Memory B cell (primary cell): ENCODE measurements at places on chromosomes 7 and 10.

- no peak for DNase-seq
Observed at GRCh38 chr10:19194866-19195265, 146.3 kb downstream of the MALRD1 start.

GRCh38 chr10:14798636-14799035 lies 23.9 kb upstream of the FAM107B start:
- no peak for DNase-seq

GRCh38 chr10:132488231-132488821 lies 49.3 kb upstream of the INPP5A start:
- no peak for DNase-seq

- DNase-seq, result no peak
Observed at GRCh38 chr7:89584896-89585295, 569.4 kb upstream of the STEAP1 start.

DNA sequence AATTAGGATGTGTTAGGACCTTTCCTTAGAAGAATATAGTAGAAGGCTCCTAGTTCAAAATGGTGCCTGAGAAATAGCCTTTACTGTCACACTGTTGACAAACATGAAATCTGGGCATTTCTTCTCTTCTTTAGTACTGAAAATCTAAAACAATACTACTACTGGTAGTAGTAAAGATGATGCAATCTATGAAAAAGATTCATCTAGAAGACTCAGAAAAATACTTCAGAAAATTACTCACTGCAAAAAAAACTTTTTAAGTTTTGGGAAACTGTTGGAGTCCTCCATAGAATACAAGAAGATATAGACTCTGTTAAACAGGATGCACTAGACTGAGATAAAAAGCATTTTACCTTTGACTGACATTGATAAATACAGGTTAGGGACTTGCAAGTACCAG lies 67.1 kb downstream of the NRF1 start:
- no peak for DNase-seq

DNA sequence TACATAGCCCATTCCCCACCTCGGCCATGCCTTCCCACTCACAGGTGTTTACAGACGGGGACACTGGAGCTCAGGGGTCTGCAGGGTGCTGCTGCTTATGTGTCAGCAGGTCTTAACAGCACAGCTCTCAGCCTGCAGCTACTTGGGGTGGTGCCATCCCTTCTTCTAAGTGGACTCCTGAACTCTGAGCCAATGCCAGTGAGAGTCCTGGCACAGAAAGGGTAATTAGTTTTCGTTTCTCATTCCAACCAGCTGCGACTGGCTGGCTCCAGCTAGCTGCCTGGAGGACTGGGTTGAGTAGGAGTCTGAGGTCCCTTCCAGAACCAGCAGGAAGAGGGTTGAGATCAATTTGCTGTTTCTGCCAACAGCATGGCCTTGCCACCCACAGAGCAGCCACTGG lies 88.3 kb upstream of the AGK start:
- DNase-seq, result no peak

GRCh38 chr10:113099431-113100183 lies 149.6 kb downstream of the TCF7L2 start:
- no peak for DNase-seq

- no peak for DNase-seq
Observed at GRCh38 chr10:35412003-35412723, 75.9 kb downstream of the CCNY start.

- no peak for DNase-seq
Observed at GRCh38 chr7:126791306-126791705, 461.4 kb downstream of the GRM8 start.

- DNase-seq, result no peak
Observed at GRCh38 chr7:85716353-85716752, 529.5 kb upstream of the SEMA3D start.

GRCh38 chr7:144410441-144410840 lies 6.9 kb upstream of the NOBOX start:
- DNase-seq, result no peak

GRCh38 chr10:60803865-60804264 lies 25.6 kb downstream of the CDK1 start:
- no peak for DNase-seq

- no peak for DNase-seq
Observed at GRCh38 chr10:69703766-69704630, 74.0 kb downstream of the FAM241B start.

DNA sequence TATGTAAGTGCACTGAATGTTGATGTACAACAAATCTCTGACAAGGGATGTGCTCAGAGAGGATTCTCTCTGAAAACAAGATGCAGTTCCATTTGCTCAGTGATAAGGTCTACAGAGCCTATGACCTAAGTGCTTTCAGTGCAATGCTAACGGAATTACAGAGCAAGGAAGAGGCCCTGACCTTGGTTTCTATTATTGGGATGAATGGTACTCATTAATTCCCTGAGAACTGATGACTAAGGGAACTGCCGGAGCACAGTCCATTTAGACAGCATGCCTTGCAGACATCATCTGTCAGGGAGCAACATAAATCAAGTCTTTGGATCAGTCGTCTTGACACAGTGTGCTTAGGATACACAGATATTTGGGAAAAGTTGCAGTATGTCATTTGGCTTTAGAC lies 340.8 kb downstream of the PHTF2 start:
- no peak for DNase-seq

DNA sequence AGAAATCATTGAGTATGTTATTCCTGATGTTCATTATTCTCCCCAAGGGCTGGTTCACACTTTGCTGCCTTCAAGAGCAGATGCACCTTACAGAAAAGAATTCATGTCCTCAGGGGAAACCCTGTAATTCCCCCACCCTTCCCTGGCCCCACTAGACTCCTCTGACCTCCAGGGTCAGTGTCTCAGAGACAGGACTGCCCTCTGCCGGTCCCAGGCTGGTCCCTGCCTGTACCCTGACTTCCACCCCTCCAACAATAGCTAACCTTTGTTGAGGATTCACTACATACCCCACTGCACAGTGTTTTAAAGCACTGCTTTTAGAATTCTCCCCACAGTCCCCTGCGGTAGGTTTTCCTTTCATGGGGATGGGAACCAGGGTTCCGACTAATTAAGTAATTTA lies 4.4 kb upstream of the SEPHS1 start:
- DNase-seq, result no peak

DNA sequence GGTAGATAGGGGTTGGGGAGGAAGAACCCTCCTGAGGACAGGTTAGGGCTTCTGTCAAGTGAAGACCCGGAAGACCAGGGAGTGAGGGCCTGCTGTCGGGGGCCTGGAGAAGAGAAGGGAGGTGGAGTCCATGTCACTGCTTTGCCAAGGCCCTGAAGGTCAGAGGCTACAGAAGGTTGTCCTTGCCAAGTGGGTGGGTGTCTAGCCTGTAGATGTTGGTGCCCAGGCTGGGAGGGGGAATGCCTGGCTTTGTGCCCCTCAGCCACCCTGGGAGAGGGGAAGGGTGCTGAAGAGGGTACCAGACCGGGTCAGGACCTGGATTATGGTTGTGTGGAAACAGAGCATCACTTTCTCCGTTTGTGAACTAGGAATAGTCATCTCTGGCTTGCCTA lies 67.2 kb upstream of the AQP1 start:
- no peak for DNase-seq

DNA sequence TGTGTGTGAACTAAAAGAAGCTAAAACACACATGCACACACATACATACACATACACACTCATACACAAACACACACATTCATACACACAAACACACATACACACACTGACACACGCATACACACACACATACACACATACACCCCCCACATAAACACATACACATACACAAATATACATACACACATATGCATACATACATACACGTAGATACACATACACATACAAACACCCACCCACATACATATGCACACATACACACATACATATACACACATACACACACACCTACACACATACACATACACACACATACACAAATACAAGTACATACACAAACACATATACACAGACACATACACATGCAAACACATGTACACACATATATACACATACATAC lies 28.0 kb downstream of the SLC18A2 start:
- DNase-seq, result no peak

- DNase-seq, result no peak
Observed at GRCh38 chr7:38978491-38978890, 782 bp downstream of the POU6F2 start.

DNA sequence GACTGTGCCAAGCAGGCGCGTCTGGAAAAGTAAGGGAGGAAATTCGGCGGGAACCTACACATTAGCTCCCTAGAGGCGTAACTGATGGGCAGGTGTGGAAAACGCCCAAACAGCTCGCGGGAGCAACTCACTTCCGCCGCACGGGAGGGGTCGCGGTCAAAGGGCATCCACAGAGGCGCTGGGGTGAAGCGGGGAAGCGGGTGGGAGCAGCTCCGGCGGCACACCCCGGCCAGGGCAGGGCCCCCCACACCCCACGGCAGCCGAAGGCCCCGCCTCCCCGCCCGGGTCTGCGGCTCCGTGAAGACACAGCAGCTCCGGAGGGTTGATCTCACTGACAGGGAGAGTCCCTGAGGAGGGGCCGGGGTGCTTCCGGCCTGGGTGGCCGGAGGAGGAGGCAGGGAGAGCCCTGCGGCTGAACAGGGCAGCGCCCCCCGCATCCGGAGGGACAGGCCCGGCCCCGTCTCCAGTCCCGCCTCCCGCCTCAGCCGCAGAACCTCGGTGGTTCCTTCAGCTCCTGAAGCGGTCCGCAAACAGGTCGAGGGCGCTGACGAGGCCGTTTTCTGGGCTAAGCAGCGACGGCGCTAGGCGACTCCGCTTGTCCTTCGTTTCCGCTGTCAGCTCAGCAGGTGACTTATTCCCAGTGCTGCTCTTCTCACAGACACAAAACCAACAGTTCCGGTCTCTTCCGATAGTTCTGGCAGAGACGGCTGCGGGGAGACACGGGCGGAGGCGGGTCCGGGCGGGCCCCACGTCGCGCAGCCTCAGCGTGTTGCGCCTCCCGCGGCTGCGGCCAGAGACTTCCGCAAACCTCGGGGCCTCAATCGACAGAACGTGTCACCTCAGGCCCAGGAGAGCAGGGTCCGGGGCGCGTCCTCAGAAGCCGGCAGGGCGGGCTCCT lies 276.1 kb downstream of the DNAJB6 start:
- DNase-seq, result peak; percentile 35

DNA sequence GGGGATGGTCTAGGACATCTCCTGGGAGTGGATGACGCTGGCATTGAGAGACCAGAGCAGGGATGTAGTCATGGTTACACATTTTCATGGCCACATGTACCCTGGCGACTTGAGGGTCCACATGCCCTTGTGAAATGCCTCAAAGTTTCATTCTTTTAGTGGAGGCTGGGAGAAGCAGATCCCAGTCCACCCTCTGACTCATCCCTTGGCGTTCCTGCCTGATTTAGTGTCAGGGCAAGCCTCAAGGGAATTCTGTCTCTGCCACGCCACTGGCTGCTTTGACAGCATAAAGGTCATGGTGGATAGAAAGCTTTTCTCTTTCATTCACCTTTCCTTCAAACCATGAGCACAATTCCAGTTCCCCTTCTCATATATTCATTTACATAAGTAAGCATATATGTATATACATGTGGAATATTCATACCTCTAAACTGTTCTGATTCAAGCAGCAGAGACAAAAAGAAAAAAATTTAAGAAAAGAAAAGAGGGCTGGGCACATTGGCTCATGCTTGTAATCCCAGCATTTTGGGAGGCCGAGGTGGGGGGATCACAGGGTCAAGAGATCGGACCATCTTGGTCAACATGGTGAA lies 21.8 kb upstream of the KIF5B start:
- DNase-seq, result no peak

GRCh38 chr10:12455766-12456165 lies 106.4 kb downstream of the CAMK1D start:
- DNase-seq, result no peak

GRCh38 chr10:43221419-43222209 lies 45.3 kb downstream of the RASGEF1A start:
- DNase-seq, result no peak

DNA sequence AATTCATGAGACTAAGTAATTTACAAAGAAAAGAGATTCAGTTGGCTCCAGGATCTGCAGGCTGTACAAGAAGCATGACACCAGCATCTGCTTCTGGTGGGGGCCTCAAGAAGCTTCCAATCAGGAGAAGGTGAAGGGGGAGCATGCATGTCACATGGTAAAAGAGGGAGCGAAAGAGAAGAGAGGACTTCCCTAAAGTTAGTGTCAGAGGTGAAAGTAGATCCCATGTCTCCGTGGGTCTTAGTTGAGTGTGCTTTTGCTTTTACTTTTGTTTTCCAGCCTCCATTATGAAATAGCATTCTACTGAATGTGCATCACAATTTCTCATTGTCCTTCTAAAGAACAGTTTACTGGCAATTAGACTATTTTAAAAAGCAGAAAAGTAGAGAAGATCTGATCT lies 213.6 kb upstream of the FZD1 start:
- no peak for DNase-seq

DNA sequence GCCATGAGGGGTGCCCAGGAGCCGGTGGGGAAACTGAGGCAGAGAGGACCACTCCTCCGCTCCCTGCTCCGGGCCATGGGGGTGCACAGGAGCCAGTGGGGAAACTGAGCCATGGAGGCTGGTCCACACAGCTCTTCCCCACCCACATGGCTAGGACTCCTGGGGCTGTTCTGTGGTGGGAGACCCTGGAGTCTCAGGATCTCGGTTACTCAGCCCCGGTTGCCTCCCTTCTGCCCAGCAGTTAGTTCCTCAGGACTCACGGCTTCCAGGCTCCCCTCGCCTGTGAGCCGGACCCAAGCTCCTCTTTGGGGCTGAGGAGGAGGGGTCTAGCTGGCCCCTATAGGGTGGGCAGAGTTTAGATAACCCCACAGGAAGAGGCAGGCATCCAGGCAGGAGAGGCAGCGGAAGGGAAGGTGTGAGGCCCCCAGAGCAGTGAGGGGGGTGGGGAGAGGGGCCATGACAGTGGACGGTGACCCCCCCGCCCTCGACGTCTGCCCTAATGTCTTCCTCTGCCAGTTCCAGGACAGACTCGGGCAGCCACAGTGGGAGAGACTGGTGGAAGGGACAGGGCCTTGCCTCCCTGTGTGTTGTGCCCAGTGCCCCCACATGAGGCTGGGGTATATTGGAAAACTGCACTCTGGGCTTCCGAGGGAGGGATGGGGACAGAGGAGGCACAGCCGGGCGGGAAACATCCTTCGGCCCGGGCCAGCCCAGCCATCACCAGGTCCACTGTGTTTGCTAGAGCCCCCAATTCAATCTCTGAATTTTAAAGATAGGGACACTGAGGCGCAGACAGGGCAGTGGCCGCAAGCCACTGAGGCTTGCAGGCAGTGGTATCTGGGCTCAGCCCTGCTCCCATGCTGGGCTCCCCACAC lies 4.3 kb downstream of the ELFN1 start:
- DNase-seq, result no peak

- no peak for DNase-seq
Observed at GRCh38 chr10:48804740-48805182, 120.1 kb downstream of the WDFY4 start.

DNA sequence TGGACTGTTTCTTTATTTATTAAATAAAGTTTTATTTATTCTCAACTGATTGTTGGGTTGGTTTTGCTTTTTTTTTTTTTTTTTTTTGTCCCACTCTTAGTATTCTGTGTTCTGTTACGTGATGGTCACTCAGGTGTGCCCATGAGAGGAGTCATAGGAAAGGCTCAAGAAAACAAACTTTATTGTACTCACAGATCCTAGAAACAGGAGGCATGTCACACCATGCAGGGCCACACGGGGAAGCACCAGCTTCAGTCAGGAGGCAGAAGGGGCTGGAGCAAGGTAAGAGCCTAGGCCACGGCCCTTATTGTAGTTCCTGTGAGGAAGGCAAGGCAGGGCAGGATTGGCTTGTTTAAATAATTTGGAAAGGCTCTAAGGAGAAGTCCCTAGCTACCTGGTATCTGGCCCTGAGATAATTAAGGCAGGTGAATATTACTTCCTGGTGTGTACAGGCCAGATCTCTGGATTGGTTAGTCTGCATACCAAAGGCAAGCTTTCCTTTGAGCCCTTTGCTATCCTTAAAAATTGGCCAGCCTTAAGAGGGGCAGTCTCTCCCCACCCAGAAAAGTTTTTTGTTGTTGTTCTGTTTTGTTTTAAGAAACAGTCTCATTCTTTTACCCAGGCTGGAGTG lies 8.3 kb downstream of the ATOH7 start:
- DNase-seq, result no peak
